ENCODE measurements at places on chromosomes 7 and 10.
A peak's percentile ranks its signal among the peaks of the same experiment; 100 is the strongest.

- no peak for DNase-seq
These were observed 21.6 kb downstream of the IDE start for GRCh38 chr10:92552310-92552709.

DNA sequence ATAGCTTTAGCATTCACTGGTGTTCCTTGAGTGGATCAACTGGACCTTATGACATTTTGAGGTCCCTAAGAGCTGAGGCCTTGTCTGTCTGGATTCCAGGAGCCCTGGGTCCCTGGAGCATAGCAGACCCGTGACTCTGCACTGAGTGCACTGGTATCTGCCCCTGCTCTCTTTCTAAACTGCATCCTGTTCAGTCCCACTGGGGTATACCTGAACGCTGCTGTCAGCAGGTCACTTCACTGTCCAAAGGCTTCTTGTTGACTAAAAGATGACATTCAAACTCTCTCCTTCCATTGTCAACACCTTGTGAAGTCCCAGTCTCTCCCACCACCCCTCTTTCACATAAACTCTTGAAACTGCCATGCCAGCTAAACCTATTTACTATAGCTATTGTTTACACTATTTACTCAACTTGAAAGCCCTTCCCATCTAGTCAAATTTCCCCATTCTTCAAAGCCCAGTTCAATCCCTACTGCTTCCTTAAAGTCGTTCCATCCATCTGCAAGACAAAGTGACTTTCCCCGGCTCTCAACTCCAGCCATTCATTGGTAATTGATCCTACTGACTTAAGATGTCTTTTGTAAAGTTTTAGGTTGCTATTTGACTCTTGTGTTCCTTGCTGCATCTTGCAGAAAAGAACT, 523.3 kb downstream of the KCNMA1 start:
- no peak for DNase-seq

DNA sequence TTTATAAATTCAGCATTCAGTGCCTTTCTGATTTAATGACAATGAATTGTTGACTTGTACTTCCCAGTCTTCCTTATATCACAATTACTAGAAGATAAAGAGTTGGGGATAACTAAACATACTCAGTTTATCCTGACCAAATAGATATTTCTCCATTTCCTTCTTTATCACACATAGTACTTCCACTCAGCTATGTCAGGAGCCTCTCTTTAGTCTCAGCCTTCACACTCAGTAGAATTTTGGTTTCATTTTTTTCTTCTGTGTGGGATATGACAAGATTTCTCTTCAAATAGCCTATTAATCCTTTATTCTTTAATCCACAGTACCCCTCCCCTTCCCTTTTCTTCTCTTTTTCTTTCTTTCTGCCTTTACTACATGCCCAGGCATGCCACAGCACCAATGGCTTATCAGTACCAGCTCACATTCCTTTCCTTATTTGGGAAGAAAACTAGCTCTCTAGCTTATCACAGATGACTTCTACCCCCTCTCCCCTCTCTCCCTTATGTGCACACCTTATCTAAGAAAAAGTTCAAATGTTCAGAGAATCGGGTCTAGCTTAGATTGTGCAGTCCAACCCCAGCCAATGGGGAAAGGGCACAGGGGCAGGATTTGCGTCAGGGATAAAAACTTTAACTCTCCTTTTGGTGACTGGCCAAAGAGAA, 109.0 kb downstream of the PHF14 start:
- peak; percentile 4 for DNase-seq

GRCh38 chr7:66542049-66542448, 86.6 kb upstream of the KCTD7 start:
- no peak for DNase-seq

- no peak for DNase-seq
These were observed 116.6 kb upstream of the AOAH start for GRCh38 chr7:36840904-36841303.

DNA sequence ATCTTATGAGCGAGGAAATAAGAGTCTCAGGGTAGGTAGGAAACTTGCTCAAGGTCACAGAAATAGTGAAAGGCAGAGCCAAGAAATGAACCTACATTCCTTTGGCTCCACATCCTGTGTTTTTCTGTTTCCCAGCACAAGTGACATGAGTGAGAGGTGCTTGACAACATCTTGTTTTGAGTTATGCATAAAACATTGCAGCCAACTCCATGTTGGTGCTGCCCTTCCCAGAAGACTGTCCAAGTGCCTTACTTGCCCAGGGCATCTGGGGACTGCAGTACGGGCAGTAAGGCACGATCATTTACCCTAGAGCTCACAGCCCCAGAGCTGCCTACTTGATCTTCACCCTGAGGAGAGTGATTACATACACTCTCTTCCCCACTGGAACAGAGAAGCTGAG, 148.8 kb downstream of the NOC3L start:
- DNase-seq, result no peak

DNA sequence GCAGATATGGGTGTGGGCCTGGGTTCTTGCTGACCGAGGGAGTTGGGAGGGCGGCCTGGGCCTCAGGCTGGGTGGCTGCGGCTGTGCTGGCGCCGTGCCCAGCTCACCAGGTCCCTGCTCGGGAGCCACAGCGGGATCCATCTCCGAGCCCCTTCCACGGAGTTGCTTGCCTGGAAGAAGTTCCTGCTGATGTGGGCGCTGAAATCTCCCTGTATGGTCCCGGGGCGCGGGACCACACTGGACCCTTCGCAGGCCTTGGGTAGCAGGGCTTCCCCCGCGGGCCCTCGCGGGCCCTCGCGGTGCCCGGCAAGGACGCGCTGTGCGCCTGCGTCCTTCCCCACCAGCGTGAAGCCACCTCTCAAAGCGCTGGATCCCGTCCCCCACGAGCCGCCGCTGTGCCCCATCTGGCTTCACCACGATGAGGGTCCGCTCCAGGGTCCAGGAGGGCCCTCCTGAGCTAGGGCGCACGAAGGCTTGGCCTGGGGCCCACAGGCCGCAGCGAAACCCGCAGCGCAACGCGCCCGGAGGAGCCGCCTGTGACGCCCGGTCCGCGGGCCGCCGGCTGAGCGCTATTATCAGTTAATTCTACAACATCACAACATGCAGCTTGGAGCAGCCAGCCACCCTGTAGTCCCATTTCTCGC, 31.5 kb downstream of the RAB19 start:
- DNase-seq, result no peak

DNA sequence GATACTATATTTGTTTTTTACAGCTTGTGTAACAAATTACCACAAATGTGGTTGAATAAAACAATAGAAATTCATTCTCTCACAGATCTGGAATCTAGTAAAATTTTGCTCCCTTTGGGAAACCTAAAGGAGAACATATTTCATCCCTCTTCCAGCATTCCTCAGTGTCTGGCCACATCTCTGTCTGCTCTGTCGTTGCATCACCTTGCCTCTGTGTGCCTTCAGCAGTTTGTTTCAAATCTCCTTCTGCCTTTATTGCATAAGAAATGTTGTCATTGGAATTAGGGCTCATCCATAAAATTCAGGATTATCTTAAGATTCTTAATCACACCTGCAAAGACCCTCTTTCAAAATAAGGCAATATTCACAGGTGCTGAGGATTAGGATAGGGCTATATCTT, 14.5 kb downstream of the OR2A14 start:
- no peak for DNase-seq

GRCh38 chr7:30321882-30322192, 37.4 kb downstream of the ZNRF2 start:
- DNase-seq, result no peak
